ENCODE measurements at places on chromosomes 5 and 9.

DNA sequence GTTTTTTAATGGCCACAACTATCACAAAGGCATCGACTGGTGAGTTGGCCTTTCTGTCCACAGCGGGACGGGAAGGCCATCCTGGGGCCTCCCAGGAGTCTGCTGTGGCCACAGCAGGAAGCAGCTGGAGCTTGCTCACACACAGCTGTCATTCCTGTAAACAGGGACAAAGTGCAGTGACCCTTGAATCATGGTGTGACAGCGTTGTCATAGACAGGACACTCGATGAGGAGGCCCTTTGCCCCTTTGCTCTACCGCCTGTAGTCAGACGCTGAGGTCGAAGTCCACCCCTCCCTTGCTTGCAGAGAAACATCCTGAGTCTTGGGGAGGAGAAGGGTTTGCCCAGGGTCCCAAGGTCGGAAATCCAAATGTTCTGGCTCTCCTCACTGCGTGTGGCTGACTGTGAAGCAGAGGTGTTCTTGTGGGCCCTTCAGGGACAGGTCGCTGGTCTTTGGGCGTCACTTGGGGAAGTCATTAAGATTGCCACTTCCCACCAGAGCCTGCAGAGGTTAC, 35.1 kb downstream of the NDST1 start:
- DNase-seq, result no peak

- no peak for DNase-seq
These were observed 38.0 kb downstream of the PALM2AKAP2 start for GRCh38 chr9:109817846-109818472.

- peak; percentile 33 for DNase-seq
These were observed 37.4 kb downstream of the CSNK1G3 start for GRCh38 chr5:123549256-123549904.

- no peak for DNase-seq
These were observed 81.9 kb downstream of the DMRTA1 start for GRCh38 chr9:22528485-22528884.

DNA sequence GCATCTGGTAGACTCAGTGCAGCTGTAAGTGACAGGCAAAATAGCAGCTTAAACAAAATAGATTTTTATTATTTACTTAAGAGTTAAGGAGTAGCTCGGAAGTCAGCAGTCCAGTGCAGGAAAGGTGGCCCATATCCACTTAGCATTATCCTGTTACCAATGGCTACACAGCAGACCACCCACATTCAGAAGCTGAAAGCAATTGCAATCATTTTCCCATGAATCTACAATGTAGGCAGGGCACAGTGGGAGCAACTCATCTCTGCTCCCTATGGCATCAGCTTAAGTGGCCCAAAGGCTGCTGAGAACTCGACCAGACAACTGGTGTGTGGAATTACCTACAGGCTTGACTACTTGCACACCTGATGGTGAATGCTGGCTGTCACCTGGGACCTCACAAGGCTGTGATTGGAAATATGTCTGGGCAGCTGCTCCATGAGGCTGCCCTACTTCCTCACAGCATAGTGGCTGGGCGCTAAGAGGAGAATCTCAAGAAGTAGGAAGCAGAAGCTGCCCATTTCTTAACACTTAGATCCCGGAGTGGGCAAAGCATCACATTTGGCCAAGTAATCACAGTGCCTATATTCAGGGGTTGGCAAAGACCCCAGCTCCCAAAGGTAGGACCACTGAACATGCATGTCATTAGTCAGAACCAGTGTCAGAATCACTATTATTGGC, 56.4 kb downstream of the SNX18 start:
- DNase-seq, result no peak

DNA sequence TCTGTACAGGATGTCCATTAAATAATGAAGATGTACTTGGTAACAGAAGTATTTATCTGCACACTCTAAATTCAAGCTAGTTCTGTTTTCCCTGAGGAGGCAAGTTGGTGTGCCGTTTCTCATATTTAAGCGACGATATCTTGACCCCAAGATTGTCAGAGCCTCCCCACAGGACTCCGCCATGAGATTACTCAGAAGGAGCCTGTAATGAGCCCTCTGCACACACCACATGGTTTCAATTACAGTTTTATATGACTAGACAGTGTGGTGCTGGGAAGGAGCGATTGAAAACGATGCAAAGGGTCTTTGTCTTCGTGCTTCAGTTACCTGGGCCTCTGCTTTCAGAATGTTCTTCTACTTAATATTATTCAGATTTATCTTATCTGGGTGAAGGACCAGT, 840.4 kb upstream of the WWC1 start:
- no peak for DNase-seq

GRCh38 chr9:133823189-133824105, 85.3 kb upstream of the SARDH start:
- DNase-seq, result no peak

DNA sequence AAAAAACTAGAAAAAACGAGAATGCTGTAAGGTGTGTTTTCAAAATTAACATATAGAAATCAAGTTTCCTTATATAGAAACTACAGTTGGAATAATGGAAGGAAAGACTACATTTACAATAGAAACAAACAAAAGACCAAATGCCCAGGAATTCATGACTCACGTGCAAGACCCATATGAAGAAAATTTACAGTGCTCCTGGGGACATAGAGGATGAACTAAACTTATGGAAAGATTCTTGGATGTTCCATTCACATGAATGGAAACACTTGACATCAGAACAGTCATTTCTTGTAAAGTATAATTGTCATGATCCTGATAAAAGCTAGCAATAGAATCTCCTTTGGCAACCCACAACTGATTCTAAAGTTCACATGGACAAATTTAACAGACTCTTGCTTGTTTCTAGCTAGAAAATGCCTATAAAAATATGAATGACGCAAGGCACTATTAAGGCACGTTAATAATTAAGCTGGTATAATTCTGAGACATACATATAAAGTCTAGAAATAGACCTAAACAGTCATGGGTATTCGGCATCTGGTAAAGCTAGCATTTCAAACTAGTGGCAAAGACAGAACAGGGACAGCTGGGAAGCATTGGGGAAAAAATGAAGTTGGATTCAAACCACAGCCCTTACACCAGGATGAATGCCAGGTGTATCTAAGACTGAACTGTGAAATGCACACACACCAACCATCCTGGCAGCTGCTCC, 5.1 kb upstream of the ZFP62 start:
- DNase-seq, result no peak

GRCh38 chr5:36948041-36948440, 71.5 kb downstream of the NIPBL start:
- DNase-seq, result no peak

GRCh38 chr9:90616806-90617205, 25.8 kb downstream of the DIRAS2 start:
- no peak for DNase-seq

GRCh38 chr5:14724633-14725032, 60.1 kb downstream of the OTULIN start:
- DNase-seq, result no peak

DNA sequence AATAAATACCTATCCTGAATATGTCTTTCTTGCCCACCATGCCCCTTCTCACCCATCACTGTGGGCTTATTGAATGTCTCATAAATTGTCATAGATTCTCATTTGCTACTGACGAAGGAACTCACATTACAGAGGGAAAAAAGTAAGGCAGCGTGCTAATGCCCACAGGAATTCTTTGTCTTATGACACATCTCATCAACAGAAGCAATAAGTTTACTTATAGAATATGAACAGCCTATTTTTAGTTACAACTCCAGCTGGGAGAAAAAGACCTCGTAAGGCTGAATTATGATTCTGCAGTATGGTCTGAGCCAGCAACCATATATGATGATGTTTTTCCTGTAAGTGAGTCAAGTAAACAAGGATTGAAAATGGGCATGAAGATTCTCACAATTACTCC, 22.4 kb upstream of the ATG10 start:
- no peak for DNase-seq

DNA sequence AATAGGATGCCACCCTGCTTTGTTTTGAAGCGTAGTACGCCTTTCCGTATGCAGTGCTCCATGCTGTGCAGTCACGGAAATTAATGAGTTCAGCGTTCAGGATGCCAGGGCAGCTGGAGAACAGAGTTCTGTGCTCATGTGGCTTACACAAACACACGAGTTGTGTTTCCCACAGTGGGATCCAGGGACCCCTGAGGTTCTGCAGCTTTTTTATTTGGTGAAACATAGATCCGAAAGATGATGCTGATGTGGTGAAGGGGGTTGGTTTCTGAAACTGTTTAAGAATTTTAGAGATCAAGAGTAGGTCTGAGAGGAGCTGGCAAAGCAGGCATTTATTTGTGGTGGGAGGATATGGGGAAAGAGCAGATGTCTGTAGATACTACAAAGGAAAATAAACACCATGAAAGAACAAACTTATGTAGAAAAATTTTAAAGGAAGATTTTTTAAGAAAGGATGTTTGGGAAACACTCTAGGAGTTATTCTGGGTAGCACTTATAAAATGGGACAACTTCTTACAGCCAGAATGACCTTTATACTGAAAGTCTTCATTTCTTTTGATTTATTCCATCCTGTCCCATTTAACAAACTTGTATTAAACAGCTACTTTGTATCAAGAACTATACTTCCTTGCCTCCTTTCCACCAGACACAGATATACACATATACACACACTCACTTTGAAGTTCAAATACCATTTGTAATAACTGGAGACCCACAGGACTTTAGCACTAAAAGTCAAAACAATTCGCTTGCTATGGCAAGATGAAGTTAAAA, 52.7 kb downstream of the ITGA1 start:
- DNase-seq, result no peak

GRCh38 chr5:116520771-116521170, 53.9 kb downstream of the SEMA6A start:
- DNase-seq, result no peak

- DNase-seq, result no peak
These were observed 17.1 kb downstream of the CTNNA1 start for GRCh38 chr5:138770291-138770690.

GRCh38 chr5:86354664-86355063, 263.1 kb upstream of the COX7C start:
- peak; percentile 6 for DNase-seq

DNA sequence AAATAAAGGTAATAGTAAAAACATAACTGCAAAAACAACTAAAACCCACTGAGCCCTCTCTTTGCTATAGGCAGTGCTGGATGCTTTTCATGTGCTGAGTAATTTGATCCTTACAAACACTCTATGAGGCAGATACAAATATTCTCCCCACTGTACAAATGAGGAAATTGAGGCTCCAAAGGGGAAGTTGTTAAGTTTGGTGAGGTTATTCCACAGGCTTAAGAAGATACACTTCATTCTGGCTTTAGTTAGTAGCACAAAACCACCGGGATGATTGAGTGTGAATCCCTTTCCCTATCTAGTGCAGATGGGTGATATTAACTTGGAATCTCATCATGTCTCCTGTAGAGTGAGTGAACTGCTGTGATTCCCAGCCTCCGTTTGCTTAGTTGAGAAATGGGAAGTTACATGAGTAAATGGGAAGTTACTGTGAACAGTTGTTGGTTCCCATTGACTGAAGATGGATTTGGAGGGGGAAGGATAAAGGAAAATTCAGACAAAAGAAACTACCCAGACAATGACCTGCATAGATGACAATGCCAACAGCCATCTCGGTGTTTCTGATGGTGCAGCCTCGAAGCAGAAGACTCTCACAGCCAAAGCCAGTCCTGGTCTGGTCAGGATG, 208.3 kb downstream of the ATP10B start:
- no peak for DNase-seq

GRCh38 chr9:73441890-73442818, 290.5 kb downstream of the ANXA1 start:
- no peak for DNase-seq

DNA sequence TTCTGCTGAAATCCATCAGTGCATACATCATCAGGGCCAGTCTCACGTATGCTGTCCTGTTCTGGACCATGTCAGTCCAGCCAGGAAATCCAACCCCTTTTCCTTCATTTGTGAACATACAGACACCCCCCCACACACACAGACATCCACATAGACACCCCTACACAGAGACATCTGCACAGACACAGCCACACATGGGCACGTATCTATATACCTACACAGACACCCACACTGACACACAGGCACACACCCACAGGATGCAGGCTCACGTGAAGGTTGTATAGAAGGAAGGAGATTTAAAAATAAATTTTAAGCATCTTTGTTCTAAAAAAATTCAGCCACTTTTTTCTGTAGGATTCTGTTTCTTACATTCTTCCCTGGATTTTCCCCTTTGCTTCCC, 325.6 kb downstream of the SLIT3 start:
- no peak for DNase-seq

DNA sequence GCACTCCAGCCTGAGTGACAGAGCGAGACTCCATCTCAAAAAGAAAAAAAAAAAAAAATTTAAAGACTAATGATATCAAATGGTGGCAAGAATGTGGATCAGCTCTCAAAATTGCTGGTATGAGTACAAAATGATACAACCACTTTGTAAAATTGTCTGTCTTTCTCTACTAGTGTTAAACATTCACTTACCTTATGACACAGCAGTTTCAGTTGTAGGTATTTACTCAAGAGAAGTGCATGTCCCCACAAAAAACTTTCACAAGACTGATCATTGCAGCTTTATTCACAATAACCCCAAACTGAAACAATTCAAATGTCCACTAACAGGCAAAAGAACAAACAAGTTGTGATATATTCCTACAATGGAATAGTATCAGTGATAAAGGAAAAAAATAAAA, 14.7 kb upstream of the CETN3 start:
- DNase-seq, result no peak

DNA sequence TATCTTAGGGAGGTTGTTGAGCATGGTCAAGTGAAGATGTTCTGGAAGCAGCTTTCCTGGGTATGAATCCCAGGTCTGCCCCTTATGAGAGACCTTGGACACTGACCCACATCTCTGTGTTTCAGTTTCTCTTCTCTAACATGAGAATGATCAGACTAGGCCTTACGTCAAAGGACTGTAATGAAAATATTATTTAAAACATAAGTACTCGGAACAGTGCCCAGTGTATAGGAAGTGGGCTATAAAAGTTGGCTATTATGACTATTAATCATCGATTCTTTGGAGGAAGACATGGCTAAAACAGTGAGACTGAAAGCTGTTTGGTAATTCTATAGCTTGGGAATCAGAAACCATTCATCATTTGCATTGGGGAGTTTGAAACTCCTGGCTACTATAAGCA, 65.3 kb upstream of the MYO10 start:
- DNase-seq, result no peak

DNA sequence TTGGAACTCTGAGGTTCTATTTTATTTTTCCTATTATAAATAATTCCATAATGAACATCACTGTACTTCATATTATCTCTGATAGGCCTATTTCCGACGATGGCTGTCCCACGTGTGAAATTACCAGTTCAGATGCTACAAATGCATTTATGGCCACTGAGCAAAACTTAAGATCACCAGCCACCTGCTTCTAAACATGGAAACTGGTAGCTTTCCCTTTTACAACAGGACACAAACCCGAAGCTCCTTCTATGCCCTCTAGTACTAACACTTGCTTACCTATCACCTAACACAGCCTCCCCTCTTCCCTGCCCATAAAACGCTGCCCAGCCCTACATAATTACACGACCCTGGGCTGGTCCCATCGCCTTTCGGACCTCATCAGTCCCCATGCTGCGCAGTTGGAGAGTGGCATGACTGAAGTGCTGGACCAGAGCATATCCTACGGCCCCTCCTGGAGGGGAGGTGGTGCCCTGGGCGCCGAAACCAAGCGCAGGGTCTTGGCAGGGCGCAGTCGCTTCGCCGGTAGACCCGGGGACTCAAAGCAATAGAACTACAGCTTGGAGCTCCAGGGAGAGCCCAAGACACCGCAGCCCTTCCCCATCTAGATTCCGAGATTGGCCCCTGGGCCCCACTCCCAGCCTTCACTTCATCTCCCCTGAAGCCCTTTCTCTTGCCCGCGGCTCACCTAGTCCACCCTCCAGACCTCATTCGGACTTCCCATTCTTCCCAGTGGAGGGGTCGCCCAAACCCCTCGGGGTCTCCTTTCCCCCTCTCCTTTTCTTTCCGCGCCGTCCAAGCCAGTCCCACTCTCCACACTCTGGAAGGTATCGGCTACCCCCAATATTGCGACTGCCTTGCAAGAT, 1.0 kb upstream of the SAP30L start:
- DNase-seq, result peak; percentile 35
